ENCODE measurements at places on chromosomes 7 and 10.

DNA sequence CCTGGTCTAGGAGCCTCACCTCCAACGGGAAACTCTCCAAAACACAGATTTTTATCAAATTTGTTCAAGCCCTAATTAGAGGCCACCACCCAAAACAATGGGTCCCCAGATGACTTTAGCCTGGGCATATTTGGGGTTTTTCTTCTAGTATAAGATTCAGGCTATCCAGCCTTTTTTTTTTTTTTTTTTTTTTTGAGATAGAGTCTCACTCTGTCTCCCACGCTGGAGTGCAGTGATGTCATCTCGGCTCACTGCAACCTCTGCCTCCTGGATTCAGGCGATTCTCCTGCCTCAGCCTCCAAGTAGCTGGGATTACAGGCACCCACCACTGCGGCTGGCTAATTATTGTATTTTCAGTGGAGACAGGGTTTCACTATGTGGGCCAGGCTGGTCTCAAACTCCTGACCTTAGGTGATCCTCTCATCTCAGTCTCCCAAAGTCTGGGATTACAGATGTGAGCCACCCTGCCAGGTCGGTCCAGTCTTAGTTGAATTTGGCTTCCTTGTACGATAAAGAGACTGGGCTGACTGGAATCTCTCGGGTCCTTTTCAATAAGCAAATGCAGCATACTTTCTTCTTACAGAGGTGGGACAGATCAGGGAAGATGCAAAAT is 91.4 kb upstream of the KLF6 start:
- DNase-seq: no peak

GRCh38 chr7:141646826-141647480 is 55.0 kb downstream of the DENND11 start:
- no peak for DNase-seq

DNA sequence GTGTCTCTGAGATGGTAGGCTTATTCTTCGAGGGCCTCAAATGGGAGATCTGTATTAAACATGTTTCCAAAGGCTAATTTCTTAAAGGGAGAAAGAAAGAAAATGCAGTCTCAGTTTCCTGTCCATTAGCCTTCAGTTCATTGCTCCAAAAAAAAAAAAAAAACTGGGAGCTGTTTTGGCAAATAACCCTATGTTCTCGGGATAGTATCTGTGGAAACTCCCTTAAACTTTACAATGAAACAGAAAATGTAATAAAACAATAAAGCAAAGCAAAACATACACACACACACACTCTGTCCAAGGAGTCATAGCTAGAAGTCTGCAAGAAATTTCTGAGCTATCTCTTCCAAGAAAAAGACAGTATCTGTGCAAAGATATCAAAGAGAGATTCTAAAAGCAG is 172.5 kb upstream of the CELF2 start:
- no peak for DNase-seq

GRCh38 chr10:90437452-90437851 is 420.4 kb downstream of the HTR7 start:
- DNase-seq: no peak

DNA sequence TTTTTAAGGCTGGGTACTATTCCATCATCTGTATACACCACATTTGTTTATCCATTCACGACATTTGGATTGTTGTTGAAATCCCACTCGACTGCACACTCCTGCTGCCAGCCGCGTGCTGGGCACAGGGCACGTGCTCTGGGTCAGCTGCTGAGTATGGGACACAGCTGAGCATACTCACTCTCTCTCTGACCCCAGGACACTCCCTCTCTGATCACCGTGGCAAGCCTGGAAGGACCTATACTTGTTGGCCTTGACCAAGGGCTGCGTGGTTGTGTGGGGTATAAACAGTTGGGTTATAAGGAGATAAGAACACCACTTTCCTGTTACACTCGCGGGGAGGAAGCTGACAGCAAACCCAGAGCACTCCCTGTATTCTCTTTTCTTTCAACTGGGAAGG is 153.0 kb upstream of the RHEB start:
- no peak for DNase-seq
